ENCODE measurements at places on chromosomes 3 and 15.

GRCh38 chr3:190697502-190697830, 165.0 kb downstream of the GMNC start:
- DNase-seq: no peak

- no peak for DNase-seq
Measured at GRCh38 chr3:8579096-8579495, 65.5 kb downstream of the SSUH2 start.

DNA sequence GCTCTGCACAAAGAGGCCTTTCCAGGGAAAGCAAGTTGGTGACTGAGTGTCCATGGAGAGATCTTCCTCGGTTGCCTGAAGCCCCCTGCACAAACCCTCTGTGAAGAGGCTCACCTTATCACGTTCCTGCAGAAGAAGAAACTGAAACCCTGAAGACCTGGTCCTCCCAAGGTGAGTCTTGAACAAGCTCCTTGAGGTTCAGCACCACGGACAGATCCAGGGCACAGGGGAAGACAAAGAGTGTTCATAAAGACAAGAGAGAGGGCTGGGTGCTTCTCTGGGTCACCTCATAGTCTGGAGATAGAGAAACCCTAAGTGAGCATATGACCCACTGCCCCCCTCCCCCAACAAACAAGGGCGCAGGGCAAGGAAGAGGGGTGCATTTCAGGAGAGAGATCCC, 21.7 kb upstream of the TBC1D21 start:
- no peak for DNase-seq

GRCh38 chr3:5476403-5476802, 288.9 kb downstream of the EDEM1 start:
- DNase-seq: no peak

GRCh38 chr3:65928110-65928509, 110.6 kb downstream of the MAGI1 start:
- peak; percentile 19 for DNase-seq
